Fibroblast of the aortic adventitia (primary cell): ENCODE measurements at places on chromosomes 2 and 18. TPM values are rescaled to one million over a fixed set of nuclear protein-coding genes. Genes with fewer than 3 reads are reported as not detected.
A peak's percentile ranks its signal among the peaks of the same experiment; 100 is the strongest.

Gene LHCGR
- 0.25 TPM in 1 of 2 replicates, not detected in the other for total RNA-seq

- DNase-seq: peak; percentile 46
Observed at GRCh38 chr2:213162516-213163118, 11.2 kb upstream of the IKZF2 start.

DNA sequence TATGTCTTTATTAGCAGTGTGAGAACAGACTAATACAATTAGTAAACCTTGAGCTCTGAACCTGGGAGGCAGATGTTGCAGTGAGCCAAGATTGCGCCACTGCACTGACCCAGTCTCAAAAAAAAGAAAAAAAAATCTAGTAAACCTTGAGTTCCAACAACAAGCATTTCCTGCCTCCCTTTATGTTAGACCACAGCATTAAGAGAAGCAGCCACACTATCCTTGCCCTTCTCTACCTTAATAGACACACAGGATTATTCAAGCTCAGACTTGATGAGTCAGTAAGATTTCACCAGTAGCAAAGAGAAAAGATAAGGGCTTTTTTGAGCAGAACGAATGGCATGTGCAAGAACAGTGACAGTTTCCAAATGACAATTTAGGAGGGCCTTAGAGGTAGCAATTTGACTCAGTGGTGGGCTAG lies 18.0 kb upstream of the GLS start:
- peak; percentile 40 for DNase-seq

Gene DYSF
- 0.18 and 1.2 TPM in 2 replicates for total RNA-seq

DNA sequence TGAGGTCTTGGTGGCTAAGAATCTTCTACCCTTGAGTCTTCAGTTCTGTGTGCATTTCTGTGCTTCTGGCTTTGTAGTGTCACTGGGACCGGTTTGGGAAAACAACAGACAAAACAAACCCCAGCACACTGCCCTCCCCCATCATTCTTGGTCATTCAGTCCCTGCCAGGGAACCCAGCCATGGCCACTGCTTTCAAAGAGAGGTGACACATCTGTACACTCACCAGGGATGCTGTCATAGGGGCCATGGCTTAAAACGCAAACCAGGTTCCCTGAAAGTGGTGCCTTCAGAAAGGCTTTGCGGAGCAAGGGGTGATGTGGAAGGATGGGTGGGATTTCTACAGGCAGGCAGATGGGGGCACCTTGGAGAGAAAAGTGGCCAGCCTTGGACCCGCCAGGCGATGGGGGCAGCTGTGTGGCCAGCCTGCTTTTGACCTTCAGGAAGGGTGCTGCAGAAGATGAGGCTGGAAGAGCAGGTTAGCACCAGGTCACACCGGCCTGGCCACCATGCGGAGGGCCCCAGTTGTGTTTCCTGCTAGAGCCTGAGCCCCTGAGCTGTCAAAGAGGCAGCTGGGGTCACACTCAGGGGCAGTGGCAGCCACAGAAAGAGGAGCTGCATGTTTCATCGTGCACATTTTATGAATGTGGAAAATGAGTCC lies 101.3 kb downstream of the INHBB start:
- no peak for DNase-seq

Gene MAP3K19
- not detected in 2 replicates for total RNA-seq

DNA sequence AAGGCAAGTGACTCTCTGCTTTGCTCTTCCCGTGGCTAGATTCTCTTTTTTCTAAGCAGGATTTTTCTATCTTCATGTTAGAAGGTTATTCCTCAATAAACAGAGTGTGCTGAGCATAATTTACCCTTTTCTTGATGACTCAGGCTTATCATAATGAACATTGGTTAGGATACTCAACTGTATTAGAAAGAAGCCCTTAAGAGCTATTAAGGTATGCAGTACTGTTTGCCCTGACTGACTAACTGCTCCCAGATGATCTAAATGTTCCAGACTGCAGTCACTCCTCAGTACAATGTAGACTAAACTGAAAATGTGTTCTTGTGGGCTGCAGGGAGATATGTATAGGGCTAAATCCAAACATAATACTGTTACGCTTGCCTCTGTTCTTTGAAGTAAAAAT lies 687.8 kb downstream of the NUP35 start:
- DNase-seq: no peak

Gene CNGA3
- 0.18 TPM in 1 of 2 replicates, not detected in the other for total RNA-seq

Gene PMAIP1
- 2.6 and 18.2 TPM in 2 replicates for total RNA-seq

DNA sequence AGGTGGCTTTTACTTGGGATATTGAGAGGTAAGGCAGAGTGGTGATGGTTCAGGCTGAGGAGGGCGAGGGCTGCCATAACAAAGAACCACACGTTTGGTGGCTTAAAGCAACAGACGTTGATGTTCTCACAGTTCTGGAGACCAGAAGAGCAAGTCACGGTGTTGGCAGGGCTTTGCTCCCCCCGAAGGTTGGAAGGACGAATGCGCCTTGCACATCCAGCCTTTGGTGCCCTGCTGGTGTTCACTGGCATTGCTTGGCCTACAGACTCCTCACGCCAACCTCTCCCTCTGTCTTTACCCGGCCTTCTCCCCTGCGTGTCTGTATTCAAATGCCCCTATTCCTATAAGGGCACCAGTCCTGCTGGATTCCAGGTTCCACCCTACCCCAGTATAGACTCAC lies 125.4 kb downstream of the TPO start:
- no peak for DNase-seq

GRCh38 chr2:74522516-74522915 lies 3.5 kb downstream of the DQX1 start:
- DNase-seq: no peak

Gene HOXD10
- not detected in 2 replicates for total RNA-seq

Gene LIPG
- total RNA-seq: 2.7 and 3.2 TPM in 2 replicates

Gene VWC2L
- total RNA-seq: not detected in 2 replicates

DNA sequence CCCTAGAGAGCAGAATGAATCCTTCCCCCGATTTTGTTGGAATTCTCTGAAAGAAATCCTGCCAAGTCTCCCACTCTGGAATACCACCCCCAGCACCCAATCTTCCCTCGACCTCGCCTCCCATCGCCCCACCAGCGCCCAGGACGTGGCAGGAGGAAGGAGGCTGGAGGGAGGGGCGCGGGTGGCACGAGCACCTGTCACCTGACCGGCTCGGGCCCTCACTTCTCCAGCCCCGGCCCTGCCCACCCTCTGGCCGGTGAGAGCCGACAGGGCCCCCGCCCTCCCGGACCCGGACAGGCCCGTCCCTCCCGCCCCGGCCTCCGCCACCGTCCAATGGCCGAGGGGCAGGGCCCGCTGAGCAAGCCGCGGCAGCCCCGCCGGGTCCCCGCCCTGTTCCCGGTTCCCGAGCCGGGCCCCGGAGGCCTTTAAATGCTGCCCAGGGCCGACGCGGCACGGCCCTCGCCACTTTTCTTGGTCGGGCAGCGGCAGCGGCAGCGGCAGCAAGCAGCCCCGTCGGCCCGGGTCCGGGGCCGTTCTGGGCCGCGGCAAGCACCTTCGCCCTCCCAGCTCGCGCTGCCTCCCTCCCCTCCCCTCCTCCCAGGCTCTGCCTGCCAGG lies at the start of gene LGALSL:
LGALSL (plus strand) TSS at position 393 of the 616 bp plus-strand sequence. CDS start 384 bp downstream, outside the sequence.
- peak; percentile 30 for DNase-seq

DNA sequence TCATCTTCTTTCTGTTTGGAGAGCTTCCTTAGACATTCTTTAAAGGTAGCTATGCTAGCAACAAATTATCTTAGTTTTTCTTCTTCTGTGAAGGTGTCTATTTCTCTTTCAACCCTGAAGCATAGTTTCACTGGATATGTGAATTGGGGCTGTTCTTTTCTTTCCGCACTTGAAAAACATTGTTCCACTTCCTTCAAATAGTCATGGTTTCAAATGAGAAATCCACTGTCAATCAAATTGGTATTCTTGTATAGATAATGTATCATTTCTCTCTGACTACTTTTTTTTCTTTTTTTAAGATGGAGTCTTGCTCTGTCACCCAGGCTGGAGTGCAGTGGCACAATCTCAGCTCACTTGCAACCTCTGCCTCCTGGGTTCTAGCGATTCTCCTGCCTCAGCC lies 254.0 kb downstream of the ANAPC1 start:
- no peak for DNase-seq

Gene LYG2
- total RNA-seq: not detected in 2 replicates

Gene CKAP2L
- total RNA-seq: 2.7 and 26.4 TPM in 2 replicates

DNA sequence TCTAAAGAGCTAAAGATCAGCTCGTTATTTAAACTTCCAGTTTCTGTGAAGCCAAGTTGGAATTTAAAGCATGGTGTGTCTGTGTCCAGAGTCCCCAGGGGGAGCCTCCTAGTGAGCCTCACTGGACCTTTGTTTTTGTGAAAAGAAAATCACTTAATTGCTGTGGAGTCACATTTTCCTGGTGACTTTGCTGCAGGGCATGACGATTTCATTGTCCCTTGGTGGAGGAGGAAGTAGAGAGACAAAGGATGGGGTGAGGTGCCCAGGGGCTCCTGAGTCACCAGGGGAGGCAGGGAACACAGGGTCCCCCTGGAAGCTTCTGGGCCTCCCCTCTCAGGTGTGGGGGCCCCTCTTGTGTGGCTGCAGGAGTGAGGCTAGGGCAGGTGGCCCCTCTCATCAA lies 19.7 kb downstream of the ATP6V1C2 start:
- no peak for DNase-seq

- no peak for DNase-seq
Observed at GRCh38 chr2:134244587-134244986, 9.3 kb upstream of the MGAT5 start.

DNA sequence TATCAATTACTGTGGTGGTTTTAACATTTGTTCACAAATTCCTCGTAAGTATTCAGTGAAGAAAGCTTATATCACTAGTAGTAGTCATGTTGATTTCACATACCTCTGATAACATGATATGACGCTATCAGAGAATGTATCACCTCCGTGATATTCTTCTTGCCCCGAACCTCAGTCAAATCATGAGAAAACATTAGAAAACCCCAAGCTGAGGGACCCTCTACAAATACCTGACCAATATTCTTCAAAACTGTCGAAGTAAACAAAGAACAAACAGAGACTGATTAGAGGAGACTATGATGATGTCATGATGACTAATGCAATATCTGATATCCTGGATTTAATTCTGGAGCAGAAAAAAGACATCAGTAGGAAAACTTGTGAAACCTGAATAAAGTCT lies 85.6 kb upstream of the SPOPL start:
- DNase-seq: peak; percentile 31
